ENCODE measurements at places on chromosomes 5 and 9.

- DNase-seq, result no peak
These were observed 361.3 kb downstream of the PTPRD start for GRCh38 chr9:10251490-10251889.

GRCh38 chr9:18566121-18566520 lies 92.2 kb downstream of the ADAMTSL1 start:
- no peak for DNase-seq

DNA sequence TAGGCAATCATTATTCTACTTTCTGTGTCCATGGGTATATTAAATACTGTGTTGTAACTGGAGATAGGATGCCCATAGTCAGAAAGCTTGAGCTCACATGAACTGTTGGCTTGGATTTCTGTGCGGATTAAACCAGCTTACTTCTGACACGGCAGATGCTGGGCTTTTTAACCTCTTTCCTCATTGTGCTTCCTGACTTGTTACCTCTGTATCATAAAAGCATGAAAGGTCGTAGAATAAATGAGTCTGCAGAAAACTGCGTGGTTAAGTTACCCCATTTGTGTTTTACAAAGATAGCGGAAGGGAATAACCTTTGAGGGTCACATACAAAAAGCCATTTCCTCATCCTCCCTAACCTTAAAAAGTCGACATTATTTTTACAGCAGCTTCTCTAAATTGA lies 199.5 kb upstream of the DMRT1 start:
- no peak for DNase-seq

GRCh38 chr5:5985332-5985731 lies 393.0 kb downstream of the MED10 start:
- DNase-seq, result no peak

- no peak for DNase-seq
These were observed 48.2 kb downstream of the ANXA1 start for GRCh38 chr9:73199886-73200285.

GRCh38 chr5:54217826-54218503 lies 92.4 kb downstream of the ARL15 start:
- no peak for DNase-seq

DNA sequence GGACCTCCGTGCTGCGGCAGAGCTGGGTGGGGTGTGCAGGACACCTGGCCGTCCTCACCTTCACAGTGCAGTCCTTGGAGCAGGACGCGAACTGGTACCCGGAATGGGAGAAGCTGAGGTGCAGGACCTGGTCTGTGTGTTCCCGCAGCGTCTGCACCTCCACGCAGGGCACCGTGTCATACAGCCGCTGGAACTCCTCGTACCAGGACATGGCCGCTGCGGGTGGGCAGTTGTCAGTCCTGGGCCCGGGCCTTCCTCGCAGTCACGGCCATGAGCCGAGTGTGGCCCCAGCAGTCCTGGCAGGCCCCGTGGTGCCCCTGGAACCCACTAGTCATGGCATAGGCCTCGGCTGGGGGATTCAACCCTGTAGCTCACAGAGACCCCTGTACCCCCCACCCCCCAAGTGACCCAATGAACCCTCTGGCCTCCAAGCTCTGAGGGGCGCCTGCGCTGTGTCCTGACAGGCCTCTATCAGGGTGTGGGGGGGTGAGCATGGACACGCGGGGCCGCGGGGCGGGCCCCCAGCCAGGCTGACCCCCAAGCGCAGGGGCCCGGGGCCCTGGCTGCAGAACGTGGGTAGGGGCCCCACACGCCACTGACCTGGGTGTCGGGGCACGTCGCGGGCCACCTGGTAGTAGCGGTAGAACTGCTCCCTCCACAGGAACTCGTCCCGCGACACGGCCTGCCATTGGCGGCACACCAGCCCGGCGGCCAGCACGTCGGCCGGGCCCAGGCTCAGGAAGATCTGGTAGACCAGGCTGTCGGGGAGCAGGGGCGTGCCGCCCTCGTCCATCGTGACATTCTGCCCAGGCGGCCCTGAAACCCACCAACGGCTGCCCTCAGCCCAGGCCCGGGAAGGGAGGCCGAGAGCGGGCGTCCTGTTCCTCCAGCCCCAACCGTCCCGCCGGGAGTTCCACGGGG lies 987 bp downstream of the FBXW5 start:
- no peak for DNase-seq

DNA sequence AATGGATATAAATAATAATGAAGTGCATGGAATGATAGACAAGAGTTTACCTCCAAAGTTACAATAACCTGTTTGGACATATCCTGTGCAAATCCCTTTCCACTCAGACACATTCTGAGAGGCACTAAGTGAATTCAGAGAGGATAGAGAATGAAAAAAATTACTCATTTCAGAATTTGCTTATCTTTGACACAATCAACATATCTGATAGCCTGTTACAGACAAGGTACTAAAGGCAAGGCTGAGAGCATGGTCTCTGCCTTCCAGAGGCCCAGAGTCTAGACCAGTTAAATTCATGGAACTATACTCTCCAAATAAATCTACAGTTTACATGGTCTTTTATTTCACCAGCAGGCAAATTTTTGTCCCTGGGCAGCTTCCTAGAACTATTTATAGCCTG lies 371.8 kb upstream of the PTGER4 start:
- DNase-seq, result no peak

GRCh38 chr5:115962239-115962564 lies at the start of gene LVRN:
Gene LVRN (plus strand): TSS chr5:115962475. CDS start chr5:115962618, 143 bp downstream.
- no peak for DNase-seq

GRCh38 chr5:74638970-74639806 lies 1.3 kb downstream of the ENC1 start:
- no peak for DNase-seq

- DNase-seq, result no peak
These were observed 77.9 kb downstream of the ANXA1 start for GRCh38 chr9:73229543-73229942.

GRCh38 chr5:153658149-153658548 lies 167.7 kb downstream of the GRIA1 start:
- no peak for DNase-seq

DNA sequence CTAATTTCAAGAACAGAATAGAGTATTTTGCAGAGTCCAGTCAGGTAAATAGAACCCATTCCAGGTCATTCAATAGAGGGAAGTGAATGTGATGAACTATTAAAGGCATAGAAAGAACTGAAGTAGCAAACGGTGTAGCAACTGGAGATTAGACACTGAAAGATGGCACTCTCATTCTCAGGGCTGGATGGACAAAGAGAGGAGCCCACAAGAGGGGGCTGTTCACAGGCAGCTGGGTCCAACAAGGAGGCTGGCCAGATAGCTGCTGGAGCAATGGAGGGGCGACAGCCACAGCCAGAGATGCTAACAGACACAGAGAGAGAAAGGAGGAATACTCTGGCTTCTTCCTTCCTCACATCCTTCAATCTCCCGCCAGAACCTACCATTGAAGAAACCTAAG lies 93.1 kb upstream of the SMARCA2 start:
- no peak for DNase-seq

DNA sequence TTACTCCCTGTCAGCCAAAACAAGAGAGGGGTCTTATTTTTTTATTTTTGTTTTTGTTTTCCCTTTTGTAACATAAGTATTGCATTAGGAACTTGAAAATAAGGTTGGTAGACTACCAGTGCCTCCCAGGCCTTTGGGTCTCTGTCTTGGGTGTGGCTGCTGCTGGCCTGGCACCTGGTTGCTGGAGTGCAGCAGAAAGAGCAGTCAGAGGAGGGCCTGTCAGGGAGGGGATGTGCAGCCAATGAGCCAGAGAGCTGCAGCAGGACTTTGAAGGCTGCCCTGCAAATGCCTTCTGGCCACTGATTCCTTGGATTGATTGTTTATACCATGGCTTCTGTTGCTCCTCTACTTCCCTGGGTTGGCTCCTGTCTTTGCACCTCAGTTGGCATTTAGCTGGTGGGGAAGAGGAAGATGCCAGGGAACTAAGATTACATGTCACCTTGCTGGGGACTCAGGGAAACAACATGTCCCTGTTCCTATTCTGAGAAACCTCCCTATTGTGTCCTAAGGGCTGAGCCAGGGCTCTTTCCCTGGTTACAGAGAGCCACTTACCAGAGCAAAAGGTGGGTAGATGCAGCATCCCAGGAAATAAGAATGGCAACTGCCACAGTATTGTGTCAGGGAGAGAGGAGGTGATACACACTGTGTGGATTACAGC lies 66.6 kb downstream of the ANGPTL2 start:
- no peak for DNase-seq

DNA sequence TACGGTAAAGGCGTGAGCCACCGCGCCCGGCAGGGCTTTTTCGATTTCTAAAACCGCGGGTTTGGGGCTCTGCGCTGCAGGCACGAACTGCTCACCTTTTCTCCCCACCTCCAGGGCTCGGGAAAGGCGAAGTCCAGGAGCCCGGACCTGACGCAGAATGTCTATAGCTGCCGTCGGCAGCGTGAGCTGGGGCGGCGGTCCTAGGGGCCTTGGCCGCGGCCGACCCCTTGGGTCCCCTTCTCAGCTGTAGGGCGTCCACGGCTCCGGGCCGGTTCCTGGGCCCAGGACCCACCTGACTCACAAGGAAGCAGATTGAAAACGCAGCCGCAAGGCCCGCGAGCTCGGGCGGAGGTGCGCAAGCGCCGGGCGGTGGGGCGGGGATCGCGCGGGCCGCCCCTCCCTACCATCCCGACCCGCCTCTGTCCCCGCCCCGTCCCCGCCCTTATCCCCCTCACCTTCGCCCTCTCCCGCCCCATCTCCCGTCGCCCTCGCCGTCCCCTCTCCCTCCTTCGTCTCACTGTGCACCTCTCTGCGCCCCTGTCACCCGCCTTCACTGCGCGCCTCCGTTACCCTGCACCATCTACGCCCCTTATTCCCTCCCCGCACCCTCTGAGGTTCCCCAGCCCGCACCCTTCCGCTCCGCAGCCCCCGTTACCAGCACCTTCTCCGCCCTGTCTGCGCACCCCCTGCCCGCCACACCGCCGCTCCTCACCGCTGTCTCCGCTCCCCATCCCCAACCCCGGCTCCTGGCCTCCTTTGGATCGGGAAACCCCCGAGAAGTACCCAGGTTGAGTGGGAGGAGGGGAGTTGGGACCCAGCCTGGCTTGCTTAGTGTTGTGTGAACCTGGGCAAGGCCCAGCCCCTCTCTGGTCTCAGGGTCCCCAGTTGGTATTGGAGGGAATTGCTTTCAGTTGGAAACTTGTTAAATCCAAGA lies at the start of gene HDHD3:
TSS of gene HDHD3 (minus strand) at position 353 of the 934 bp plus-strand sequence. CDS start 2,632 bp downstream, outside the sequence.
- DNase-seq, result peak; percentile 77

DNA sequence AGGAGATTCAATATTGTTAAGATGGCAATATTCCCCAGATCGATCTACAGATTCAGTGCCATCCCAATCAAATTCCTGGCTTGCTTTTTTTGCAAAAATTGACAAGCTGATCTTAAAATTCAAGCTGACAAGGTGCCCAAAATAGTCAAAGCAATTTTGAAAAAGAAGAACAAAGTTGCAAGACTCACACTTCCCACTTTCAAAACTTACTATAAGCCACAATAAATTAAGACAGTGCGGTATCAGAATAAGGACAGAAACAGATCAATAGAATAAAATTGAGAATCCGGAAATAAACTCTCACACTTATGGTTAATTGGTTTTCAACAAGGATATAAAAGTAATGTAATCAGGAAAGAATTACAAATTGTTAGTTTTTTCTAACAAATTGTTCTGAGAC lies 97.1 kb downstream of the NRG2 start:
- DNase-seq, result no peak

DNA sequence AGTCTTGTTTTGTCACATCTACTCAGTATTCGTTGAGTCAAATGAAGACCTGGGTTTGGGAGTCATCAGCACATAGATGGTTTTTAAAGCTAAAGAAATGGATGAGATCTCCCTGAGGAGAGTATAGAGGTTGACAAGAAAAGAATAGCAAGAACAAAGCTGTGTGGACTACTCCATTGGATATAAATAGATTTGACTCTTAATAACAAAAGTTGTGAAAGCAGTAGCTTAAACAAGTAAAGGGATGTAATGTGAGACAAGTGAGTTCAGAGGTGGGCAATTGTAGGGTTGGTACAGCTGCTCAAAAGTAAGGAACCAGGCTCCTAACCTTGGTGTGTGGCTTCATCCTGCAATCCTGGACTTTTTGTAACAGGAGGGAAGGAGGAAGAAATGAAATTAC lies 49.3 kb downstream of the CSNK1G3 start:
- no peak for DNase-seq

DNA sequence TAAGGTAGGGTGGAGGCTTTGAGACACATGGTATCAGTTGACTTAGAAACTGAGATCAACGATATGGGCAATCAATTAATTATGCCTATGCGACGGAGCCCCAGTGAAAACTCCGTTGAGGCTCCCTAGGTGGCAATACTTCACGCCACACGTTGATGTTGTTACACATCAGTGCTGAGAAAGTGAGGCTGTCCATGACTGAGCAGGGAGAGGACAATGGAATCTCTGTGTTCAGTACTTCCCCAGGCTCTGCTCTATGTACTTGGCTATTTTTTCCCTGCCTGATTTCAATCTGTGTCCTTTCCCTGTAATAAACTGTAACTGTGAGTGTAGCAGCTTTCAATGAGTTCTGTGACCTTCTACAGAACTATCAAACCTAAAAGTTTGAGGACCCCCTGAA lies 211.7 kb downstream of the SNCAIP start:
- DNase-seq, result no peak

- DNase-seq, result no peak
These were observed 26.9 kb upstream of the TMEM252 start for GRCh38 chr9:68567565-68567964.

- DNase-seq, result no peak
These were observed 40.1 kb upstream of the TLX3 start for GRCh38 chr5:171268700-171269620.

DNA sequence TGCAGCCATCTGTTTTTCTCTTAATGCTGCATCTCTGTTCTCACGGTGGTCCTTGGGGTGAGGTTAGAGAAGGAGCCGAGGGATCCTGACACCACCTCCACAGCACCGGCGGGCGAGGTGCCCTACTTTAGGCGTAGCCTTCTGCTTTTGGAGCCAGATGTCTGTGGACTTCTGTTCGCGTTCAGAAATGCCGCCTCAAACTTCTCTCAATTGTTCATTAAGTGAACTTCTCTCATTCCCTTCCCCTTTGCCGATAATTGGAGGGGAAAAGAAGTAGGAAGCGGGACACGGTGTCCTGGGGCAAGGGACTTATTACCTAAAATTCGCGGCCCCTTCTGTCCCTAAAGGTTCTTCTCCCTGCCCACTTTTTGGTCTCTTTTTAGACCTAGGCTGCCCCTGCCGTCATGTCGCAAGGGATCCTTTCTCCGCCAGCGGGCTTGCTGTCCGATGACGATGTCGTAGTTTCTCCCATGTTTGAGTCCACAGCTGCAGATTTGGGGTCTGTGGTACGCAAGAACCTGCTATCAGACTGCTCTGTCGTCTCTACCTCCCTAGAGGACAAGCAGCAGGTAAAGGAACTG lies 455 bp downstream of the KIF20A start:
- no peak for DNase-seq

GRCh38 chr9:28086881-28087280 lies 513.6 kb upstream of the C9orf72 start:
- no peak for DNase-seq

DNA sequence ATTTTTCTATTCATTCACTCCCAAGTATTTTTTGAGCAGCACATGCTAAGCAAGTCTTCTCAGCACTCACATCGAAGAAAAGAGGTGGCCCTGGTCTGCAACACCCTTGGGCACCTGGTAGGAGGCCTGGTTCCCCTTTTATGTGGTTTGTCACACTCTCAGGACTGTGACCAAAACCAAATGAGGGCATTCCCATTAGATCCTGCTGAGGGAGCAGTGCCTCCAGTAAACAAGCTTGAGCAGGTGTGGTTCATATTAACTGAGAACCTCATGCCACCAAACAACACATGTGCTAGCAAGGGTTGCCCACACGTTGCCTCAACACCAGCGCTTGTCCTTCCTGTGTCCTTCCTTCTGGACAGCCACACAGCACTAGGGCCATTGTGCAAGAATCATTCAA lies 26.9 kb upstream of the SYK start:
- no peak for DNase-seq
